SJSA1 (cell line): ENCODE measurements at places on chromosomes 12 and 14. TPM values are rescaled to one million over a fixed set of nuclear protein-coding genes. Genes with fewer than 3 reads are reported as not detected.

- H3K4me3 ChIP-seq: no peak overlapping the region
- H3K4me1 ChIP-seq: no peaks in the 10 kb centered on the region
- H3K27me3 ChIP-seq: no peaks in the 10 kb centered on the region
- peaks cover 29% of the 10 kb centered on the region for H3K36me3 ChIP-seq
Observed at GRCh38 chr14:64401949-64402348, 13.8 kb downstream of the MTHFD1 start.

GRCh38 chr12:55974308-55974730 is 441 bp downstream of the RAB5B start:
- peak overlapping the region; percentile 57 for H3K27ac ChIP-seq
- no peaks in the 10 kb centered on the region for H3K27me3 ChIP-seq
- peaks cover 19% of the 10 kb centered on the region for H3K4me1 ChIP-seq
- peak; percentile 15 for DNase-seq
- H3K4me3 ChIP-seq: peak overlapping the region; percentile 77
- H3K36me3 ChIP-seq: peaks cover 41% of the 10 kb centered on the region

DNA sequence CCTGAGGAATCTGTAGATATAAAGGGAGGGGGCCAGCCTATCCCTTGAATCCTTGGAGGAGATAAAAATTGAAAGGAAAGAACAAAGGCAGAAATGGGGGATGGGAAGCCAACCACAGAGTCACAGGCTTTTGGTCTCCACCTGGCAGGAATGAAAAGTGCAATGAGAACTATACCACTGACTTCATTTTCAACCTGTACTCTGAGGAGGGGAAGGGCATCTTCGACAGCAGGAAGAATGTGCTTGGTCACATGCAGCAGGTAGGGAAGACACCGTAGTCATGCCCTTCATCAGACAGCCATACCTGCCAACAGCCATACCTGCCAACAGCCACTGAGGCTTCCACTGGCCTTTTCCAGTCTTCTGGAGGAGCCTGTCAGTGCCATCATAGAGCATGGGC is 13.4 kb downstream of the ASB8 start:
- no peaks in the 10 kb centered on the region for H3K4me1 ChIP-seq
- H3K27me3 ChIP-seq: no peaks in the 10 kb centered on the region
- no peak overlapping the region for H3K4me3 ChIP-seq
- peaks cover 99% of the 10 kb centered on the region for H3K36me3 ChIP-seq
- no peak overlapping the region for H3K27ac ChIP-seq

DNA sequence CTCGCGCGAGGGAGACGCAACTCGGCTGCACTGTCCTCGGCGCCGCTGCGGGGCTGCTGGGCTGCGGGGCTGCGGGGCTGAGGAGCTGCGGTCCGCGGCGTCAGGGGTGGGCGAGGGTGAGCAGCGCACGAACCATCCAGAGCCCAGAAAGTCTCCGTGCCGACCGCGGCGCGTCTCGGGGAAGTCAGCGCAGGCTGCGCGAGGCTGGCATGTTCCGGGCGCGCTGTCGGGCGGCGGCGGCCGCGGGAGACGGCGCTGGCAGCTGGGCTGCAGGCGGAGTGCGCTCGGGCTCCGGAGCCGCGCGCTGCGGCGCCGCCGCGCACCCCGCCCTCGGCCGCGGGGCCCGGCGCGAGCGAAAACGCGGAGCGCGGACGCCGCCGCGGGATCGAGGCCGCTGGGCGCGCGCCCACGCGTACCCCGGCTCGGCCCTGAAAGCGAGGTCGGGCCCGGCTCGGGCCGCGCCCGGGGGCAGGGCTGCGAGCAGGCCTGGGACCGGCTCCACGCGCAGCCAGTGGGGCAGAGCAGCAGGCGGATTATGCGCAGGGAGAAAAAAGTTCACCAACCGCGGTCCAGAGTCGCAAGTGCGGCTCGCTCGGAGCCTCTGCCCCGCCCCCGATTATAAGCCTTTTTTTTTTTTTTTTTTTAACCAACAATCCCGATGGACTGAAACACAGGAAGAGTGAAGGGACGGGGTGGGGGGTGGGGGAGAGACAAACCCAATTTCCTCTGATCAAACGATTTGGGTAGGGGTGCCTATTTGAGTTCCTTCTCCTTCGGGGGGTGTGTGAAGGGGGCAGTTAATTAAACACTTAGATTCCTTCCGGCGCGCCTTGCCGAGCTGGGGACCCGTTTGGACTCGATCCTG is at the start of gene PRICKLE1:
PRICKLE1 (minus strand) TSS at position 282 of the 865 bp plus-strand sequence. CDS start 117,230 bp downstream, outside the sequence.
- no peak within 1 kb of the TSS for H3K27ac ChIP-seq
- H3K4me1 ChIP-seq: peaks cover 12% of the 10 kb centered on the region
- H3K27me3 ChIP-seq: peaks cover 44% of the 10 kb centered on the region
- DNase-seq: peak; percentile 50
- peak within 1 kb of the TSS; percentile 57 for H3K4me3 ChIP-seq

DNA sequence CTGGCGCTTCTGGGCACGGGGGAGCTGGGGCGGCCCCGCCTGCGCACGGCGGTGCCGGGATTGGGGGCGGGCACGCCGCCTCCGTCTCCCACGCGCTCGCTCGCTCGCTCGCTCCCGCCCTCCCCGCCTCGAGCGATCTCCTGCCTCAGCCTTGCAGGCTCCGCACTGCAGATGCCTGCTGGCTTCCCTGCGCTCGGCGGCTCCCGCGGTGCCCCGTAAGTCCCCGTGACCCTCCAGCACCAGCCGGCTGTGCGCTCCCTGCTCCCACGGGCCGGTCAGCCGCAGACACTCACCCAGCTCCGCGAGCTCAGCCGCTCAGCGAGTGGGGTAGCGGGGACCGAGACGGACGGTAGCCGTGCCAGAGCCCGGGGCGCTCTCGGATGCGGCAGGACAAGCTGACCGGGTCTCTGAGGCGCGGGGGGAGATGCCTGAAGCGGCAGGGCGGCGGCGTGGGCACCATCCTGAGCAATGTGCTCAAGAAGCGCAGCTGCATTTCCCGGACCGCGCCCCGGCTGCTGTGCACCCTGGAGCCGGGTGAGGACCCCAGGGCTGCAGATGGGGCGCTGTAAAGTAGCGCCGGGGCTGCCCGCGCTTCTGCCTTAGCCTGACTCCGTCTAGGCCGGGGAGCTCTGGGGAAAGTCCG is at the start of gene TBC1D30:
TBC1D30 (plus strand) TSS at position 148 of the 643 bp plus-strand sequence; CDS start at position 381, 233 bp downstream.
- no peaks in the 10 kb centered on the region for H3K36me3 ChIP-seq
- H3K4me1 ChIP-seq: peaks cover 9% of the 10 kb centered on the region
- peaks cover 64% of the 10 kb centered on the region for H3K27me3 ChIP-seq
- no peak within 1 kb of the TSS for H3K27ac ChIP-seq
- H3K4me3 ChIP-seq: peak within 1 kb of the TSS; percentile 17

DNA sequence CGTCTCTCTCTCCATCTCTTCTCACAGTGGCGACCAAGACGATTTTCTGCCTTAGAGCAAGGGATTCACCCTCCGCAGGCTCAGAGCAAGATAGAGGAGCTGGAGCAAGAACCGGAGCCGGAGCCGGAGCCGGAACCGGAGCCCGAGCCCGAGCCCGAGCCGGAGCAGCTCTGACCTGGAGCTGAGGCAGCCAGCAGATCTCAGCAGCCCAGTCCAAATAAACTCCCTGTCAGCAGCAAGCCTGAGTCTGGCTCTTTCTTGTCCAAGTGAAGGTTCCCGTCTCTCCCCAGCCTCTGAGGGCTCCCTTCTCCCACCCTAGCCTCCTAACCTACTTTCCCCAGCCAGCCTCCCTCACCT is 5.9 kb downstream of the LAG3 start:
- H3K27ac ChIP-seq: no peak overlapping the region
- no peak for DNase-seq
- H3K27me3 ChIP-seq: no peaks in the 10 kb centered on the region
- H3K4me3 ChIP-seq: no peak overlapping the region

SLC8A3 gene
- 4.5 and 5.2 TPM in 2 replicates for total RNA-seq

PWP1 gene
- 91.4 and 164 TPM in 2 replicates for total RNA-seq

KCNA1 gene
- not detected in 2 replicates for total RNA-seq

DNA sequence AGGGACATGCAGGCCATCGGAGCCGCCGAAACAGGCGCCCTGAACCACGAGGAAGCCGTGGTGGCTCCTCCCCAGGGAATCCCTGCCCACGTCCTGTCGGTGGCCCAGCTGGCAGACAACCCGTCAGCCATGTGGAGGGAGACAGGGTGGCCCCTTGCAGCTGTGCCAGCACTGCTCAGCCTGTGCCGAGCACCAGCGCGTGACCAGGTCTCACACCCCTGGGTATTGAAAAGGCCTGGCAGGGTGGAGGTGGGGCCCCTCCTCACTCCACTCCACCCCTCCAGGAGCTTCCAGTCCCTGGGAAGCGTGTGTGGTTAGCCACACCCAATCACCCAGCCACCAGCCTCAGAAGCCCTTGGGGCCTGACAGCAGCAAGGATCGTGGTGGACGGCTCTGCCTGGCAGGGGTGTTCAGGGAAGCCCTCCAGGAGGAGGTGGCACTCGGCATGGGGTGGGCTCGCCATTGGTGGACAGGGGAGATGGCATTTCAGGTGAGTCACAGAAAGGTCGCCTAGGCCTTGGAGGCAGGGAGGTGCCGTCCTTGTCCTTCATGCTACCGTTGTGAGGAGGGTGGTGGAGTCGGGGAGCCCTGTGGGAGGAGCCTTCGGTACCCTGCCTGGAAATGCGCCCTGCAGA is 12.3 kb upstream of the DLK1 start:
- H3K4me1 ChIP-seq: peaks cover 6% of the 10 kb centered on the region; the same call in 1 of the 2 replicates
- no peak overlapping the region for H3K4me3 ChIP-seq
- no peak for DNase-seq
- H3K36me3 ChIP-seq: no peaks in the 10 kb centered on the region

GRCh38 chr12:119913536-119914330 is 36.6 kb upstream of the CIT start:
- 0 out of 2 replicates have a peak, but pooled peaks cover 3% of the 10 kb centered on the region for H3K27me3 ChIP-seq
- no peak overlapping the region for H3K4me3 ChIP-seq
- H3K4me1 ChIP-seq: peaks cover 5% of the 10 kb centered on the region; the same call in 1 of the 2 replicates
- H3K27ac ChIP-seq: no peak overlapping the region
- no peaks in the 10 kb centered on the region for H3K36me3 ChIP-seq

DNA sequence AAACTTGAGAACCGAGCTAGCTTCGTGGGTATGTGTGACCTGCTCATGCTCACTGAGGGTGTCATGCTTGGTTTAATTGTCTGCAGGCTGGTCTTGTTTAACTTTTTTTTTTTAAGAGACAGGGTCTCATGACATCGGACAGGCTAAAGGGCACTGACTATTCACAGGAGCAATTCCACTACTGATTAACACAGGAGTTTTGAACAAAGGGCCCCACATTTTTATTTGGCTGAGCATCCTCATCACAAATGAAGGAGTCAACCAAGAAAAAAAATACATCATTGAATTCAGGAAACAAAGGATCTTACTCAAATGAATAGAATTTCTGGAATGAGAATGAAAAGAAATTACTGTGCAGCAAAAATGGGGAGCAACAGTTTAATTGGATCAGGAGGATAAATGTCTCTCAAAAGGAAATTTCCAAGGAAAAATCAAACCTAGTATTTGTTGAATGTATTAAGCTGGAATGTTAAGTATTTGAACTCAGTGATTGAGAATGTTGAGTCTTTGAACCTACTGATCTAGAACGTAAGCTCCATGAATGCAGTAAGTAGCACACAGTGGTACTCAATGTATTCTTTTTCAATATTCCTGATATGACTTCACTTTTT is 20.8 kb upstream of the PYROXD1 start:
- H3K27ac ChIP-seq: peak overlapping the region; percentile 89
- H3K4me3 ChIP-seq: no peak overlapping the region
- no peaks in the 10 kb centered on the region for H3K27me3 ChIP-seq
- peaks cover 35% of the 10 kb centered on the region for H3K4me1 ChIP-seq
- peak; percentile 90 for DNase-seq

- H3K36me3 ChIP-seq: peaks cover 27% of the 10 kb centered on the region
- H3K4me1 ChIP-seq: peaks cover 20% of the 10 kb centered on the region
- H3K27ac ChIP-seq: peak overlapping the region; percentile 70
- DNase-seq: no peak
Observed at GRCh38 chr12:121748218-121748570, 35.6 kb downstream of the TMEM120B start.

DNA sequence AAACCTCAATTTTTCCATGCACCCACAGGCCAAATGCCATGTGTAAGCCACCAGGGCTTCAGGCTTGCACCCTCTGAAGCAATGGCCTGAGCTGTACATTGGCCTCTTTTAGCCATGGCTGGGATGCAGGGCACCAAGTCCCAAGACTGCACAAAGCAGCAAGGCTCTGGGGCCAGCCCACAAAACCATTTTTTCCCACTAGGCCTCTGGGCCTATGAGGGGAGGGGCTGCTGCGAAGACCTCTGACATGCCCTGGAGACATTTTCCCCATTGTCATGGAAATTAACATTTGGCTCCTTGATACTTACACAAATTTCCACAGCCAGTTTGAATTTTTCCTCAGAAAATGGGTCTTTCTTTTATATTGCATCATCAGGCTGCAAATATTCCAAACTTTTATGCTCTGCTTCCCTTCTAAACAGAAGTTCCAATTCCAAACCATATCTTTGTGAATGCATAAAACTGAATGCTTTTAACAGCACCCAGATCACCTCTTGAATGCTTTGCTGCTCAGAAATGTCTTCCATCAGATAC is 14.3 kb upstream of the OSBPL8 start:
- H3K36me3 ChIP-seq: no peaks in the 10 kb centered on the region
- no peak overlapping the region for H3K27ac ChIP-seq
- no peaks in the 10 kb centered on the region for H3K4me1 ChIP-seq
- H3K27me3 ChIP-seq: no peaks in the 10 kb centered on the region
- H3K4me3 ChIP-seq: no peak overlapping the region

EML5 gene
- 0.03 TPM in 1 of 2 replicates, not detected in the other for total RNA-seq

- H3K4me3 ChIP-seq: no peak overlapping the region
- DNase-seq: no peak
- H3K27me3 ChIP-seq: no peaks in the 10 kb centered on the region
- no peaks in the 10 kb centered on the region for H3K4me1 ChIP-seq
- no peaks in the 10 kb centered on the region for H3K36me3 ChIP-seq
Observed at GRCh38 chr14:100132903-100133510, 26.4 kb downstream of the DEGS2 start.

DNA sequence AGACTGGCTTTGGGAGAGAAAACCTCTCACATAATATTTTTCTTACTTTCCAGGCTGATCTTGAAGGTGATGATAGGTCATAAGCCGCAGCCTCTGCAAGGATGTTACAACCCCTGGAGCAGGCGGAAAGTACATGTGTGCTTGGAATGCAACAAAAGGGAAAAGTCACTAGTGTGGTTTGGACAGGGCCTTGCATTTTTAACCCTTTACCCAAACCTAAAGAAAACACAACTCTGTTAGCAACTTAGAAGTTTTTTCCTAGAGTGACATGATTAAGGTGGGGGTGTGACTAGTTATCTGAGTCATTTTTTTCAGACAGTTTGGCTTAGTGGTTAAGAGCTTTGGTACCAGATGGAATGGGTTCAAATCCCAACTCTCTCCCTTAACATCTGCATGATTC is 97.0 kb downstream of the TMEM30B start:
- H3K4me1 ChIP-seq: peaks cover 47% of the 10 kb centered on the region
- H3K27me3 ChIP-seq: no peaks in the 10 kb centered on the region
- H3K27ac ChIP-seq: peak overlapping the region; percentile 16; the same call in 1 of the 2 replicates
- H3K36me3 ChIP-seq: no peaks in the 10 kb centered on the region
- no peak overlapping the region for H3K4me3 ChIP-seq

- no peaks in the 10 kb centered on the region for H3K27me3 ChIP-seq
- H3K4me3 ChIP-seq: no peak overlapping the region
- no peak for DNase-seq
- no peaks in the 10 kb centered on the region for H3K36me3 ChIP-seq
- H3K27ac ChIP-seq: no peak overlapping the region
Observed at GRCh38 chr14:21556378-21557083, 23.3 kb downstream of the OR10G3 start.

KRT71 gene
- total RNA-seq: not detected in 2 replicates

OVCH1 gene
- total RNA-seq: not detected in 2 replicates
